ENCODE measurements at places on chromosomes 4 and X.

- no peak for DNase-seq
Measured at GRCh38 chr4:79584352-79584751, 176.3 kb upstream of the GK2 start.

- no peak for DNase-seq
Measured at GRCh38 chr4:17020451-17020850, 122.0 kb upstream of the LDB2 start.

GRCh38 chrX:125295337-125295736, 24.3 kb upstream of the TEX13C start:
- no peak for DNase-seq

DNA sequence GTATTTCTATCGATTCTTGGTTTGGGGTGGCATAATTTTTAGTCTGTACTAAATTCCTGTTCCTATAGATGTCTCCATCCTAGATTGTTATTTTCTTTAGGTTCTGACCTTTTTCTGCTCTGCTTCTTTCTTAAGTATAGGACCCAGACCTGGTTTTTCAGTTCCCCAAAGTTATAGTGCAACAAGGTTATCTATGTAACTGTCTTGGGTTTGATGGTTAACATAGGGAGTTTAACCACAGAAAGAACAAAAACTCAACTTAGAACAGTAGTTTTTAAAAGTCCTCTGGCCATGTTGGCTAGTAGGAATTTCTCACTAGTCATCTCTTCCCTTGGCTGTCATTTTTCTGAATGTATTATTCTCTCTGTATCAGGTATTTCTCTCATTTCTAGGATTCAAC, 38.8 kb upstream of the MAD2L1 start:
- DNase-seq, result no peak

DNA sequence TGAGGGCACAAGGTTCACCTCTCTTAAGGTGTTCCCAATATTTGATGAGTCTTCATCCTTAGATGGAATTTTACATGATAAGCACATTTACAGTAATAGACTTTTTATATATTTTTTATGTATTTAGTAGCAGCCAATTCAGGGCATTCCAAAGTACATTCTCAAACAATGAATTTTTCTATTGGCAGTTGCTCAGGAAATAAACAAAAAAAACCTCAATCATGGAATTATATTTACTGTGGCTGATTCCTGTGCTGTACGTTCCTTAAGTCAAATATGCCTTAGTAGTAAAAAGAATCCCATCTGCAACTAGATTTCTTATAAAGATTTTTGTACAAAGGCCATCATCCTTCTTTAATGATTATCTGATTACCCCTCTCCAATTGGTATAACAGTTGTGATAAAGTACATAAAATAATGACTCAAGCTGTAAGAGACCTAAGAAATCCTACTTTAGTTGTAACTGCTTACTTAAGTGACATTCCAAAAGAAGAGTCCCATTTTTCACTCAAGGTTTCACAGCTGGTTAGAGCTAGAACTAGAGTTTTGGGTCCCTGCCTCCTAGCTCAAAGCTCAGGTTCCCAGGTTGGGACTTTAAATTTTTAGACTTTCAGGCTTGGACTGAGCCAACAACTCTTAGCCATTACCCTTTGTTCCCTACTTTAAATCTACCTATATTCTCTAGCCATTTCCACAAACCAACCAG, 152.7 kb downstream of the FHIP1A start:
- no peak for DNase-seq

DNA sequence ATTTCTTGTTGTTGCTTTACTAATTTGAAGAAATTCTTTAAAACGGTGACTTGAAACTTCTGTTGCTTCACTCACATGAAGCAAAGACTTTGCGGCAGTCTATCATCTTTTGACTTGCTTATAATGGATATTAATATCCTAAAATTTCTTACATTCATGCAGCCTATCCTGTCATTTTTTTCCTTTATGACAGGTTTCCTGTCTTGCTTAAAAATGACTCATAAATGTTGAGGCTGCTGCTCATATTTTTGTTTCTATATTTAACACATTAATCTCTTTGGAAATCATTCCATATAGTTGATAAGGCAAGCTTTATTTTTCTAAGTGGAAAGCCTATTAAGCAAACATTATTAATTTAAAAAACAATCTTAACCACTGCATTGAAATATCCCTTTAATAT, 176.6 kb upstream of the GALNTL6 start:
- no peak for DNase-seq

GRCh38 chr4:168853770-168854169, 156.3 kb downstream of the CBR4 start:
- no peak for DNase-seq

Data from stimulated activated CD8-positive, alpha-beta memory T cell treated with anti-CD3 and anti-CD28 coated beads, Interleukin-12 subunit alpha, Interleukin-12 subunit beta, amount 100 ng/mL, for 1 hour (primary cell).